ENCODE measurements at places on chromosomes 4 and X.

GRCh38 chrX:87236830-87237440 lies 280.7 kb upstream of the KLHL4 start:
- DNase-seq: no peak

- DNase-seq: no peak
Observed at GRCh38 chrX:115018944-115019343, 1.5 kb upstream of the IL13RA2 start.

GRCh38 chrX:68833448-68833805 lies 4.6 kb downstream of the EFNB1 start:
- DNase-seq: no peak

DNA sequence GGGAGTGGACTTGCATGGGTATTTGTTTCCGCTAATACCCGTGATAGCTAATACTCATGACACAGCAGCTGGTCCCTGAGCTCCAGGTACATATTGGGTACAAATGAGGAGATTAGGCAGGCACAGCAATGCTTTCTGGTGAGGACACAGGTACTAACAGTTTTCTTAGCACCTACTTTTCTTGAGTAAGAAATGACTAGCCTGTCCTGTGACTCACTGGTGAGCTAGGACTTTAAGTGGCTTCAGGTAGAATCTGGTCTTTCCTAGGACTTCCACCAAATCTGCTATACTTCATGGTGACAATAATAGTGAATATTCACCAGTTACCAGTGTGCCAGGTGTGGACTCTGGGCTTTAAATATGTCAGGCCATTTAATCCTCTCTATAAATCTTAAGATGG lies 407.4 kb upstream of the NR3C2 start:
- DNase-seq: no peak

GRCh38 chr4:132587626-132588025 lies 561.5 kb upstream of the PCDH10 start:
- no peak for DNase-seq

GRCh38 chr4:25925486-25926201 lies 11.6 kb downstream of the SMIM20 start:
- DNase-seq: no peak

- DNase-seq: no peak
Observed at GRCh38 chr4:6541789-6542188, 33.2 kb upstream of the MAN2B2 start.

GRCh38 chrX:64536736-64537135 lies 141.5 kb upstream of the MTMR8 start:
- DNase-seq: no peak

- no peak for DNase-seq
Observed at GRCh38 chrX:40457406-40457805, 123.4 kb upstream of the ATP6AP2 start.

- DNase-seq: no peak
Observed at GRCh38 chrX:134948333-134949241, 42.2 kb upstream of the SMIM10 start.

DNA sequence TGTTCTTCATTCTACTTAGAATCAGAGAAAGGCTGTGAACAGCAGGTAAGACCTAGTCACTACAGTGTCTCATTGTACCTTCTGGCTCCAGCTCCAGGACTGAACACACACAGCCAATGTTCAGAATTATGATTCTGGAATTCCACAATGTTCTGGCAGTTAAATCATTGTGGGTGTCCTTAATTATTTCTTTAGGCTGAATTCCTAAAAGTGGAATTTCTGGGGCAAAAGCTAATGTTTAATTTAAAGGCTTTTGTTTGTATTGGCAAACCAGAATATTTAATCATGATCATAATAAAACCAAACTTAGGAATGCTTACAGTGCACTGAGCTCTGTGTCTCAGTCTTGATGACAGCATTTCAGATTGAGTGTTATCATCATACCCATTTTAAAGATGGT lies 67.0 kb upstream of the FAT1 start:
- no peak for DNase-seq

DNA sequence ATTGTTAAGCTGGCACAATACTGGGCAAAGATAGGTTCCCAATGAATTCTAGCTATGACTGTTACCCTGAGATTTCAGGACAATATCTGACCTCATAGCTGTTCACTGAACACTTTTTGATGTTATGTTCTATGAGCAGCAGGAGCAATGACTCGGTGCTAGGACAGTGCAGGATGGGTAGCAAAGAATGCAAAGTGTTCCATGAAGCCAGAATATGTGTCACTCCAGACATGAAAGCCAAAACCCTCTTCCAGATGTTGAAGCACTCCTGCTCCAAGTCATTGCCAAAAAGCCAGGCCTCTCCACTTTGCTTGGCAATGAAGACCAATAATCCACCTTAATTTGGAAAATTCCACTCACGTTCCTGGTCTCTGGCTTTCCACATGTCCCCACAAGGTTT lies 300.9 kb upstream of the CPEB2 start:
- DNase-seq: no peak

- no peak for DNase-seq
Observed at GRCh38 chrX:5936438-5936837, 292.2 kb downstream of the NLGN4X start.

DNA sequence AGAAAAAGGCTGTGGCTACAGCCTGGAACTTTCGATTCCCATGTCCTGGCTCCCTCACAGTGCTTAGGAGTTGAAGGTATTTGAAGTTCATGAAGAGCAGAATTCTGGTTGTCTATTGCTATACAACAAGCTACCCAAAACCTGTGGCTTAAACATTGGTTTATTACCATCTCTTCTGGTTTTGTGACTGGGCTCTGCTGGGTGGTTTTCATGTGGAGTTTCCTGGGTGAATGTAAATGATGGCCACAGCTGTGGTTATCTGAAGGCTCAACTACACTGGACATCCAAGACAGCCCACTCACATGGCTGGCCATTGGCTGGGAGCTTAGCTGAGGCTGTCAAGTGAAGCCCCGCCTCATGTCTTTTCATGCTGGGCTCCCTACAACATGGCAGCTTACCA lies 7.2 kb upstream of the CCDC149 start:
- no peak for DNase-seq

- no peak for DNase-seq
Observed at GRCh38 chrX:40552768-40553167, 28.0 kb upstream of the ATP6AP2 start.

GRCh38 chr4:85968945-85969819 lies 390.7 kb downstream of the MAPK10 start:
- DNase-seq: no peak

GRCh38 chr4:38241541-38241940 lies 281.3 kb downstream of the PTTG2 start:
- DNase-seq: no peak

DNA sequence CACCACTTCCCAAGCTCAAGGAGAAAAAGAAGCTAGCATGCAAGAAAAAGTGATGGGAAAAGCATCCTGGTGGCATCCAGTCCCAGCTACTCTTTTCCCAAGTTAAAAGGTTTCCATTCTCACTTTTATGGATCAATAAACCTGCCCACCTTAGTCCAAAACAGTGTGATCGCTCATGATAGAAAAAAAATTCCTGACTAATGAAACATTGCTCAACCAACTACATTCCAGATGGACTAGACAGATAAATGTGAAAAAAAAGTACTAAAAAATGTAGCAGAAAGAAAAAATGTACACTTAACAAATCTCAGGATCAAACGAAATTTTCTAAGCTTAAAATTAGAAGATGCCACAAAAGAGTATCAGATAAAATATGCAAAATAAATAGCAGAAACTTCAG lies 312.2 kb downstream of the TMA16 start:
- no peak for DNase-seq

GRCh38 chr4:5710961-5711478 lies at the start of gene EVC:
TSS of gene EVC (plus strand) at chr4:5711201. CDS start at chr4:5711381, 180 bp downstream.
- DNase-seq: no peak

DNA sequence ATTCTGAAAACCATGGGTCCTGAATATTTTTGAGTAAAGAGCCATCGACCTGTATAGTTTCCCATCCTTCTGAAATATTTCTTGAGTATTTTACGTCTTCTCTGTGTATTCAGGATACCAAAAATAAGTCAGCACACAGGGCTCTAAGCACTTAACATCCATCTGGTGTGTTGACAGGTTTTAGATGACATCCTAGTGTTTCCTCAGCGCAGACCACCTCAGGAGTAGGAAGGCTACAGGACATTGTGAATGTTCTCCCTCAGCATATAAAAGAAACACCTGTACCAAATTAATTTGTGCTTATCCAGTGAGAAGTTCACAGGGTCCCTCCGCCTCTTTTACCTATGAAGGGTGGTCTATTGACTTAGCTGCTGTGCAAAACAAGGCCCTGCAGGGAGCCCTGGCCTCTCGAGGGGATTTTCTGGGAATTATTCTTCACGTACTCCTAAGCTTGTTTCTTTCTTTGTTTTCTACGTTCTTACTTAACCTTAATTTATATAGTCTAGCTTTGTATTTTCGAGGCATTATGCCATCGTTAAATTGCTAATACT lies 241.8 kb downstream of the FBXO8 start:
- DNase-seq: no peak

GRCh38 chr4:187726485-187726884 lies 269.1 kb upstream of the ZFP42 start:
- DNase-seq: no peak

DNA sequence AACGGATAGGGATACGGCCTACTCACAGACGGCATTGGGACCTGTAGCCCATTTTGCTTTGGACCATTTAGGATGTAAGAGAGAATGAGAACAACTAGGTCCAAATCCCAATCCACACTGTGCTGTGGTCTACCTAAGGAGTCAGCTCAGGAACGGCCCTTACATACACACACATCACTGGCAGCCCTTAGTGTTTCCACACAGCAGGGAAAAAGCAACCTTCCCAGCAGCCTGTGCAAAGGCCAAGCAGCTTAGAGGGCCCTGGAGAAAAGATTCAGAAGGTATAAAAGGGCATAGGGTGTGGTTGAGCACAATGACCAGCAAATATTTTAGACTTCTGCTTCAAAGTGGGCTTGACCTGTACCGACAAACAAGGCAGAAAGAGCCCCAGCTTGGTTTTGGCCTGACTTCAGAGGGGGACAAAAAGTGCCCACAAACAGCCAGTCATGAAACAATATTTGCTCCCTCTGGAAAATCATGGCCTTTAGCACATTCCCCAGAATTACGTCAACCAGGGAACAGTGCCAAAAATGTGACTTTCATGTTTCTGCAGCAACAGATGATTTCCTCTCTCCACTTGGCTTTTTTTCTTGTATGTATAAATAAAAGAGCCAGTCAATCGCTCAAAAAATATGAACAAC lies 359.5 kb upstream of the FGF16 start:
- DNase-seq: no peak

GRCh38 chr4:95510145-95510544 lies 38.6 kb downstream of the UNC5C start:
- no peak for DNase-seq

- DNase-seq: no peak
Observed at GRCh38 chrX:71482228-71482958, 50.5 kb upstream of the OGT start.

DNA sequence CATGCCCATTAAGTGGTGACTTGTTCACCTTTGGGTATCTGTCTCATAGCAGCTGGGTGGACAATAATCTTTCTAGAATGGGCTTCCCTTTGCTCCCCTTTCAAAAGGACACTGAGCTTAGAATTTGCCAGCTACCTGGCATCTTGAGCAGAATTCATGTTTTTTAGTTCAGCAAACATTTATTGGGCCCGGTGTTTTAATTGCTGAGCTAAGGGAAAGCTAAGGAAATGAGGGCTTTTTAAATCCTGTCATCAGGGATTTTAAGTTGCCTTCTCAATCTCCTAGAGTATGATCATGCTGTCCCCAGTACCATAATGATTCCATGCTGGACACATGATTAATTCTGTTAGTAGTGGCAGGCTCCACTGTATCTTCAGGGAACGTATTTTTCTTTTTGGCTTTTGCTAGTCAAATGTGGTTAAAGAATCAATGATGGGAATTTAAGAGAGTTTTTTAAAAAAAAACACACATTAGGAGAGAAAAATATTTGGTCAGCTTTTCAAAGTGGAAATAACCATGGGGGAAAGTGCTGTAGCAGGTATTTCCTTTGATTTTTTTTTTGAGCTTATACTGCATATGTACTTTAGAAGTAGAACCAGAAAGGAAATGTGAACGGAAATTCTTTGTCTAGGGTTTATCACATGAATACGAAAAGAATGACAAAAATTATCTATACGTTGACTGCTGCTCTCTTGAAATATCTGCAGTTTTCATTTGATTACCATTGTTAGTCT lies 208.9 kb downstream of the CLCN4 start:
- no peak for DNase-seq

DNA sequence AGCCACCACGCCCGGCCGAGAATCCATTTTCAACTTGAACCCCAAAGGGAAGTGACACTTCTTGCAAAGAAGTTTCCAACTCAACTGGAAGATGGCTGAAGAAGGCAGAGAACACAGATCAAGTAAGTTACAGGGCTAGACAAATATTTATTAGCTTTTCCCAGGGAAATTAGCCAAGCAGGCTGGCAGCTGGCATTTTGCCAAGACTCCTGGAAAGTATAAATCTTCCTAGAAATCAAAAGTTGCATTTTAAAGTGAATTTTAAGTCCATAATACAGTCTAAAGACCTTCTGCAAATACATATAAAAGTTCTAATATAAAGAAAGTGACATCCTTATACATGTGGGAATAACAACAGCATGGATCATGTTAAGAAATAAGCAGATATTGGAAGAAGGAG lies 3.4 kb upstream of the MRPL1 start:
- DNase-seq: no peak

DNA sequence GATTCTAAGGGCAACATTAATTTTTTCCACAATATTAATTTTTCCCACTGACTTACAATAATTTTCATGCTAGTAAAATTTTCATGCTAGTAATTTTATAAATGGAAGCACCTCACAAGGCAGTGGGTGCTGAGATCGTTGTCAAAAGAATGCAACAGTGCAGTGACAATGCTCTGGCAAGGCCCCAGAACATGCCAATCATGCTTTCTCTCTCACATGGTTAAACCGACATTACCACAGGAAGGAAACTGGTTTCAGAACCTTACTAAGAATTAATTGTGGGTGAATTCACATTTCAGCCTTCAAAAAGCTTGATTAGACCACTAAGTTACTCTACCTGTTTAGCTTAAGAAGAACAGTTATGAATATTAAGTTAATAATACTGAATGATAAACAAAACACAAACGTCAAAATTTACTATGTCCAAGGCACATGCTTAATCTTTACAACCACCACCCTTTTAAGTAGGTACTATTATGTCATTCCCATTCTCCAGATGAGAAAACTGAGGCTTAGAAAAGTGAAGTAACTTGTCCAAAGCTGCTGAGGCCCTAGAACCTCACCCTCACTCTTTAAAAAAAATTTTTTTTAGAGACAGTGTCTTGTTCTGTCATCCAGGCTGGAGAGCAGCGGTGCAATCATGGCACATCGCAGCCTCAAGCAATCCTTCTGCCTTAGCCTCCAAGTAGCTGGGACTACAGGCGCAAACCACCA lies 10.0 kb upstream of the OPHN1 start:
- no peak for DNase-seq

GRCh38 chrX:77527233-77528001 lies 80.2 kb downstream of the FGF16 start:
- no peak for DNase-seq

DNA sequence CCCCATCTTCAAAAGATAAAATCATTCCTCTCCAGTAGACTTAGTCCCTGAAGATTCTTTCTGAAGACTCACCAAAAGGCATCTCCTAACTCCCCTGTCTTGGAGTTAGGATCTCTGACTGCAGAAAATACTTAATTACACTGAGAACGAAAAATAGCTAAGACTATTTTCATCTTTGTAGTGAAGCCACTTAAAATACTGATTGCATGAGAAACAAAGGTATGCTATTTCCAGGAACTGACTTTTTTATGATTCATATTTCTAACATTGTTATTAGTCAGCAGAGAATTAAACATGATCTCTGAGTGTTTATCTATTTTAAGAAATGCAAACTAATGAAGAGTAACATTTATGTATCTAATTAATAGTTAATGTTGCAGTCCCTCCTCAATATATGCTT lies 71.8 kb upstream of the NR3C2 start:
- no peak for DNase-seq
